Psoas muscle (tissue), 8 donors: ENCODE measurements at places on chromosomes 2 and 18. TPM values are rescaled to one million over a fixed set of nuclear protein-coding genes. Genes with fewer than 3 reads are reported as not detected.

GRCh38 chr18:61388010-61388409, 54.8 kb downstream of the CDH20 start:
- no peaks in the 10 kb centered on the region for H3K27me3 ChIP-seq
- no peak overlapping the region for H3K4me3 ChIP-seq
- no peaks in the 10 kb centered on the region for H3K4me1 ChIP-seq

GRCh38 chr2:103232865-103233264, 471.0 kb downstream of the TMEM182 start:
- H3K4me1 ChIP-seq: no peaks in the 10 kb centered on the region
- no peaks in the 10 kb centered on the region for H3K36me3 ChIP-seq
- no peaks in the 10 kb centered on the region for H3K27me3 ChIP-seq
- DNase-seq: no peak
- H3K4me3 ChIP-seq: no peak overlapping the region

DNA sequence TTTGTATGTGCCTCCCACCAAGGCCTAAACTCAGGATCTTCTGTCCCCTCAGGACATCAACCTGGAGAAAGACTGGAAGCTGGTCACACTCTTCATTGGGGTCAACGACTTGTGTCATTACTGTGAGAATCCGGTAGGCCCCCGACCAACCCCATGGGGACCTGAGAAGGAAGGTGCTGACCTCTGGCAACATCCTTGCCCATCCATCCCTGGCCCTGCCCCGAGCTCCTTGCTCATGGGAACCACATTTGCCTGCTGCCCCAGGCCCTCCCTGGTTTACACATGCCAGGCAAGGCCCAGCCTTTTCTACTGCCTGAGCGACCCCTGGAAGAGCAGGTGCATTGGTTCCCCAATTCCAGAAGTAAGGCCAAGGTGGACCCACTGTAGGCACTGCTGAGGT, 125.3 kb upstream of the PPP1CB start:
- no peak for DNase-seq
- no peaks in the 10 kb centered on the region for H3K27me3 ChIP-seq
- peak overlapping the region; percentile 89 for H3K27ac ChIP-seq
- H3K4me1 ChIP-seq: peaks cover 71% of the 10 kb centered on the region
- H3K36me3 ChIP-seq: no peaks in the 10 kb centered on the region
- no peak overlapping the region for H3K4me3 ChIP-seq

Gene KCNF1
- not detected for total RNA-seq

Gene DES
- total RNA-seq: 12,653 TPM

DNA sequence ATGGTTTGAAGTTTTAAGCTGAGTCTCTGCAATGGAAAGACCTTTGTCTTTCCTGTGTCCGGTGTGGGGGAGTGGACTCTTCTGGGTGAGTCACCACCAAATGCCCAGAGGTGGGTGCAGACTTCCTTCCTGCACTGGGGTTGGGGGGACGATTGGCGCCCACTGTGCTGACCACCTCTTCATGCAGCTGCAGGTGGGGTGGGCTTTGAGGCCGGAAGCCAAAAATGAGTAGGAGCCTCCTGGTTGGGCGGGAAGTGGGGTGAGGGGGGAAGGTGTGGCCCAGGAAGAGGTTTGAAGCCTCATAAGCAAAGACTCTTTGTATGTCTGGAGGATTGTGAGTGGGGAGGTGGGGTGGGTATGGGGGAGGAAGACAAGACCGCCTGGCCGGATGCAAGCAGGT, 27.6 kb downstream of the PAX8 start:
- no peaks in the 10 kb centered on the region for H3K4me1 ChIP-seq
- no peak for DNase-seq
- H3K27ac ChIP-seq: no peak overlapping the region

- DNase-seq: no peak
- H3K36me3 ChIP-seq: no peaks in the 10 kb centered on the region
- no peaks in the 10 kb centered on the region for H3K27me3 ChIP-seq
- no peaks in the 10 kb centered on the region for H3K4me1 ChIP-seq
- no peak overlapping the region for H3K4me3 ChIP-seq
Observed at GRCh38 chr18:4510711-4511110, 55.6 kb upstream of the DLGAP1 start.

- H3K36me3 ChIP-seq: no peaks in the 10 kb centered on the region
- H3K27ac ChIP-seq: no peak overlapping the region
- H3K4me3 ChIP-seq: no peak overlapping the region
- H3K27me3 ChIP-seq: peaks cover 34% of the 10 kb centered on the region
Observed at GRCh38 chr2:60738679-60739078, 17.4 kb upstream of the PAPOLG start.

Gene KANSL1L
- total RNA-seq: 15.4 TPM

Gene FOXD4L1
- total RNA-seq: 0.15 TPM

DNA sequence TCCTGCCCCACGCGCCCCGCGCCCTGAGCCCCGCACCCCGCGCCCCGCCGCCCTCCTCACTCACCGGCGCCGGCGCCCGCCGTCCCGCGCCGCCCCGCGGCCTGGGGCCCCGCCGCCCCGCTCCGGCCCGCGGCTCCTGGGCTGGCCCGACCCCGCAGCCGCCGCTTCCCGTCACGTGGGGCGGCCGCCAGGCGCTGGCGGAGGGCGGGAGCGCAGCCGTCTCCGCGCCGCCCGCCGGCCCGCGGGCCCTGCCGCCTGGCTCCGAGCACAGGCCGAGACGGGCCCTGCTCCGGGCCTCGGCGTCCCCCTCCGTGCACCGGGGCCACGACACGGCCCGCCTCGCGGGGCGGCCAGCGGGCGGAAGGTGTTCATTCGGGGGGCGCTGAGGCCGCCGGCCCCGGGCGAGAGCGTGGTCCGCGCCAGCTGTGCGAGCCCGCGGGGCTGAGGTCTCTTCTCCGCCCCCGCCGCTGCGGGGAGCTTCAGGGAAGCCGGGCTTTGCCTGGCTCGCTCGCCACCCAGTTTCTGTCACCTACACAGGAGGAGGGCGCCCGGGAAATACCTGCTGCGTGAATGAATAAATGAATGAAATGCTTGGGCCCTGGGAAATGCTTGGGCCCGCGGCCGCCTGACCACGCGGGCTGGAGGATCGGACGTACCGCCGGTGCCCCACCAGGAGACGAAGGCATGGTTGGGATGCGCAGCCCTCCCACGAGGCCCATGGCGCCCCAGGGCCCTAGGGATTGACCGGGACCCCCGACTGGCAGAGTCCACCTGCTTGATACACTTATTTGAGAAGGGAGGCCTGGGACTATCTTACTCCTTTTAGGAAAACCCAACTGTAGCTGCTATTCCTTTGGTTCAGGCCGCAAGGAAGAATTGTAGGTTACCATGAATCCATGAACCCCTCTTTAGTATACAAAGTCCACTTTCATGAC, at the start of gene TGFBRAP1:
Gene TGFBRAP1 (minus strand): TSS at position 175 of the 935 bp plus-strand sequence. CDS start 21,434 bp downstream, outside the sequence.
- peaks cover 20% of the 10 kb centered on the region for H3K4me1 ChIP-seq
- DNase-seq: peak; percentile 72
- no peaks in the 10 kb centered on the region for H3K27me3 ChIP-seq
